Pulmonary artery endothelial cell (primary cell): ENCODE measurements at places on chromosomes 1 and 21. TPM values are rescaled to one million over a fixed set of nuclear protein-coding genes. Genes with fewer than 3 reads are reported as not detected.

The TMOD4 gene
- total RNA-seq: not detected in 2 replicates

The SYPL2 gene
- total RNA-seq: 0.04 TPM in 1 of 2 replicates, not detected in the other

The ENAH gene
- 46.0 and 69.0 TPM in 2 replicates for total RNA-seq

The OLIG2 gene
- total RNA-seq: not detected in 2 replicates

The SLAMF7 gene
- total RNA-seq: not detected in 2 replicates

The ALPL gene
- 0.13 TPM in 1 of 2 replicates, not detected in the other for total RNA-seq

The SYT6 gene
- not detected in 2 replicates for total RNA-seq

The AK5 gene
- total RNA-seq: 2.5 and 5.9 TPM in 2 replicates
